ENCODE measurements at places on chromosomes 3 and 15.
A peak's percentile ranks its signal among the peaks of the same experiment; 100 is the strongest.

- DNase-seq: no peak
These were observed 172.5 kb downstream of the ABHD5 start for GRCh38 chr3:43862992-43863805.

DNA sequence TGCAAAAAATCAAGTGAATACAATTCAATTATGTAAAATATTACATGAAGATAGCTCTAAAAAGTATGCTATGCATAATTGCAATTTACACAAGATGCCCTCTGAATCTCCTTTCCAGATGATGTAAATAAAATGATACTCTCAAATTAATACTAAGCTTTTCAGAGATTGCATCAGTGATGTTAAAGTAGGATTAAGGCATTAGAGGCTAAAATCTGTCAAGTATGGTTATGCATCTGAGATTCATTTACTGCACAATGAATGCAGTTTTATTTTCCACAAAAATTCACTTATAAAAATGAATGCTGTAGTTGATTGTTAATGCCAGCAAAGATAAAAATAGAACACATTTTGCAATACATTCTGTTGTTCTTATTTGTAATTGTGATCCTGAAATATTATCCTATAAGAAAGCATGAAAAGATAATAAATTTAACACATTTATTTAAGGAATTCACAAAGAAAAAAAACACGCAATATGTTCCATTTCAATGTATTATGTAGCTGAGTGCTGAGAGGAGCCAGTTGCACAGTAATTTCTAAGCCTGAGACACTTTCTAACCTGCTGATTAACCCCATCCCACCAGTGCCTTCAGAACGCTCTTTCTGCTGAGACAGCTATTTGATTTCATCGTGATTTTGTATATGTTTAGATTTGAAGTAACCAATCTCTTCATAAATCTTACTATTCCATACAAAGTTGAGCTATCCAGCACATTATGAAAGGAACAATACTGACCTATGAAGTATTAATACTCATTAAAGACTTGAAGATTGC is 224.4 kb downstream of the CADM2 start:
- no peak for DNase-seq

DNA sequence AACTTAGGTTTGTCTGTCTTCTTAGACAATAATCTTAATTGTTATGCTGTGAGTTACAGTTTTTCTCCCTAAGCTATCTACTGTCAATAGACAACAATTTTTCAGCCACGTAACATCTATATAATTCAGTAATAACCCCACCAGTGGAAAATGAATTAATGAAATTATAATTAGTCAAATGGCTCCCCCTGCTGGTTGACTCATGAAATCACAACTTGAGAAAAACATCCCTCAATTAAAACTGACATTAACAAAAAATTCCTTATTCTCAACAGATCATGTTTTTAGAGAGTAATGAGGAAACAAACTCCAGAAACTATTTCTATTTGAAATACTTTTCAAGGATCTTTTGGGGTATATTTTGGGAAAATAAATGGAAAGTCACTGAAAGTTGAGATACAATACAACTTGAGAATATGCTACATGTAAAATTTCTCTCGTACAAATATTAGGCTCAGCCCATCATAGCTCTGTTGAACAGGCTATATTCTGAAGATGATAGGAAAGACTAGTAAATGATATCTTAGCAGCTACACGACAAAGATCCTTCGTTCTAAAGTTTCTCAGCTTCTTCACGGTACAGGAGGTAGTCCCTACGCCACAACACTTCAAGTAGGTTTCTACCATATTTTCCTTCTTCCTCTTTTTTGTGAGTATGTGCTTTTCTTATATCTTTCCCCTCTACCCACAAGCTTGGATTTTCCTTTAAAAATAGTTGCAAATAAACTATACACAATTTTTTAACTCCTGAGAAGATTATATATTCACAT is 20.7 kb downstream of the PPP1R2 start:
- no peak for DNase-seq

DNA sequence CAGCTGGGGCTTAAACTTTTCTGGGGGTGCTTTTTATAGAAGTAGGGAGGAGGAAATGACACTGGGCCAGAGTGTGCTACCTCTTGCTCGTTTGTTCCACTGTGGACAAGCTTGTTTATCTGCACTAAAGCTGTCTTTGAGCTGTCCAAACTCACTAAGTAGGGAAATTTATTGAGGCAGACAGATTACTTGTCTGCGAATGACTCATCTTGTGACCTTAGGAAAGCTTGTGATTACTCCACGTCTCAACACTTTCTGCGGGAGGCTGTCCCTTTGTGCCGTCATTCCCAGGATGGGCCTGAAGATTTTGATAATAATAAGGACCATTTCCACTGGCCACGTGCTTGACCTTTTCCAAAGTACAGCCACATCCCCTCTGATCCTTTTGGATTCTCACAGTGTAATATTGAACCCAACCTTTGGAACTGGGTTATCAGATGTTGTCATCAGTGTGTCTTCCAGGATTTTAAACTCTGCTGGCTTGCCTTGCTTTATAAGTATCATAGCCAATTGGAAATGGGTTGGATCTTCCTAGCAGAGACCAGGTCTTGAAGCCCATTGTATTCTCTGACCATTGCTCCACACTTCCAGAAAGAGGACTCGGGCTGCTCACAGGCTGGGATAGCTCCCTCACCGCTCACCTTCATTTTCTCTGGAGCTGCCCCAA is 84.7 kb downstream of the AGBL1 start:
- DNase-seq: no peak

DNA sequence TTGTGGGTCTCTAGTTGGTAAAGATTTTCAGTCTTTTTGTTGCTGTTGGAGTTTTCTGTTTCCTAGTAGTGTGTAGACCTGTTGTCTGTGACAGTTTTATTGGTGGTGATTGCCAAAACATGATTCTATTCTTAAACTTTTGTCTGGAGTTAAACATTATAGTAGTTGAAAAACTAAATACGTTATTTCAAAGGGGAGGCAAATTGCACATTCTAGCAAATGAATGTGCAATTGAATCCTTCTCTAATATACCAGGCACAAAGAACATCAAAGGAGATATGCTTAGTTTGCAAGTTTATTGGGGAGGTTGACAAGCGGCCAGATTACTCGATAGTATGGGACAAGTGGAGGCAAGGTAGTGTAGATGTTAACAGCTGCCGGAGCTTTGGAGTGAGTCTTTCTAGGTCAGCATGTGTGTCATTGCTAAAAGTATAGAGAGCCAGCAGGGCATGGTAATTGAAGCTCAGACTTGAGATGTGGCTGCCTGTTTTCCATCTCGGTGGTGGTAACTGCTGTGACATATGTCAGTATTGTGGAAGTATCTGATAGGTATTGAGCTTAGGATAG is 20.6 kb downstream of the CHD2 start:
- DNase-seq: no peak

DNA sequence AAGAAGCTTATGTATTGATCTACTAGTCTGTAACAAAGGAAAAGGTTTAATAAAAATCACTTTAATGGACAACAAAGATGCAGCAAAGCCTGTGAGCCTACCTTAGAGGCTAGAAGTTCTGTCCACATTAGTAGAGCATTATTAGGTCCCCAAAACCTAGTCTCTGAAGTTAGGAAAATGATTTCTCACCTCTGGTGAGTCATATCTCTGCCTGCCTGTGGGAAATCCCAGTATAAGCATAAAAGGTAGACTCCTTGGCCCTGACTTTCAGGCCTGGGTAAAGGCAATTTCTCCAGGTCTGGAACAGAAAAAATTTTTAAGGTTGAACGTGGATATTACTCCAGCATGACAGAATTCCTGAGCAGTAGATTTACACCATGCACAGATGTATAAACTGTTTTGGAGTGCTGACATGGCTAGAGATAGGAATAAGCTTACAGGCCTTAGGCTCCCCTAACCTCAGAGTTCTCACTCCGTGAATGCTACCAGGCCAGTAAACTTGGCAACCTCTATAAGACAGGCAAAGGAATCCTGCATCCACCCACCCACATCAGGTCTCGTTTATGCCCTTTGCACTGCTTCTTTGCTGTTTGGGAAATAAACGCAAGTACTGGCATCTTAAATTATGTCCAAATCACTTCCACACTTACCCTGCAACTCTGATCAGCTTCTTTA is 104.1 kb downstream of the SERPINI1 start:
- no peak for DNase-seq

- DNase-seq: no peak
These were observed 4.2 kb upstream of the RAB8B start for GRCh38 chr15:63185206-63185605.

GRCh38 chr15:65630760-65631159 is 9.0 kb downstream of the SLC24A1 start:
- DNase-seq: no peak

GRCh38 chr3:74866357-74867030 is 252.0 kb upstream of the CNTN3 start:
- DNase-seq: no peak

DNA sequence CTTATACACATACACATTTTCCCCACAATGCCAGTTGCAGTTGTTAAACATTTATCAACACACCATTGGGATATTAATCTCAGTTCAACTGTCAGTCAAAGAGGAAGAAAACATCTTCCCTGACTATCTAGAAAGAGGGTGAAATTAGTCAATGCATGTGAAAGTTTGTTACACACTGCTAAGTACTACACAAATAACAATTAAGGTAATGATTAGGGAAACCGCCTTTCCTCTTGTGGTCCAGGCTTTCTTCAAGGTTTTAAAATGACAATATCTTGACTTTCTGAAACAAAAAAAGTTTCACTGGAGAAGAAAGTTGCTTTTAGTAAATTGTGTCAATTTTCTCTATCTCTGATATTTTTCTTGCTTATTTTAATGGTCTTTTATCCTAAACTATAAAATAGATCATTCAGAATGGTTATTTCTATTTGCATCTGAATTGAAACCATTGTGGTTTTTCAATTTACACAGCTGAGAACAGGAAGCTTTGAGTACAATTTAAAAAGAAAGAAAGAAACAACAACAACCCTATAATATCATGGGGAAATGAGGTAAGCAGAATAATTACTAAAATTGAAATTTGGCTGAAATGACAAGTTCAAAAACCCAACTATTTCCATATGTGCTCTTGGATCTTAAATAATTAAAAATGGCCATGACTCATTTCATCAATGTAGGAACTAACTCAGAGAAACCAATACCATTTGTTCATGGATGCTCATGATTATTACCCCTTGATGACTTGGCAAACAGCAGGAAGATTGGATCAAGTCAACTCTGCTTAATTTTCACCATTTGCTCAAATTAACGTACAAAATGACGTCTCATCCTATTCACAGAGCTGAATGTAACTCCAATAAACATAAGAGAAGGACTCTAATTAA is 31.7 kb downstream of the GPR149 start:
- DNase-seq: no peak

GRCh38 chr3:17749705-17750293 is 7.4 kb upstream of the TBC1D5 start:
- DNase-seq: no peak

DNA sequence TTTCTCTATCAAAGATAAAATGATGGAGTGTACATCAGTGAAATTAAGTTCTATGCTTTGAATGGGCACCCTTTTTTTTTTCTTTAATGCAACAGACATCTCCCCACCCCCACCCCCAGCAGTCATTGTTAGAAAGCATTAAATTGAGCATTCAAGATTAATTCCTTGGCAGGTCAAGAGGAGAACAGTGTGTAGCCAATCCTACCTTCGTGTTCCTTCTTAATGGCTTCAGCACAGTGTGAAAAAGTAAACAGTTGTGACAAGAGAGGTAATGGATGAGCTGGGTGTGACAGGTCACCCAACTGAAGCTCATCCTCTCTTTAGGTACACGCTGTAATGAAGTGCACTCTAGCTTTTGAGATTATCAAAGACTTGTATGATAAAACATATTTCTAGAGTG is 198.5 kb upstream of the RARB start:
- DNase-seq: peak; percentile 16

GRCh38 chr3:161977063-161977462 is 480.5 kb downstream of the OTOL1 start:
- no peak for DNase-seq

DNA sequence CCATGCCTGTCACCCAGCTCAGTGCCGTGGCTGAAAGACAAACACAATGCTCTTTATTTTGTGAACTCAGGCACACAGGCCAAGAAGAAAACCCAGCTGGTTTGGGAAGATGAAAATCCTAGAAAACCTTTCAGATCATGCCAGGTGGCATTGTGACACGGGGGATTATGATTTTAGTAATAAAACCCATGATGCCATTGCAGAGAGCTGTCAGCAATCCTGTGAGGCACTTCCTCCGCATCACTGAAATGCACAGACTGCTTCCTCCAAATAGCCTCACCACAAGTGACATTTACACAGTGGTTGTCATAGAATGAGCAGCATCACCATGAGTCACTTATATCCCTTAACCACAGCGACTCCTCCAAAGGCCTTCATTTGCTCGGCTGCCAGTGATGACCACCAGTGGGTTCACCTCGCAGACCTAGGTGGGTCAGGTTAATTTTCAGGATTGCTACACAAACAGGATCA is 22.7 kb downstream of the ABHD6 start:
- no peak for DNase-seq

DNA sequence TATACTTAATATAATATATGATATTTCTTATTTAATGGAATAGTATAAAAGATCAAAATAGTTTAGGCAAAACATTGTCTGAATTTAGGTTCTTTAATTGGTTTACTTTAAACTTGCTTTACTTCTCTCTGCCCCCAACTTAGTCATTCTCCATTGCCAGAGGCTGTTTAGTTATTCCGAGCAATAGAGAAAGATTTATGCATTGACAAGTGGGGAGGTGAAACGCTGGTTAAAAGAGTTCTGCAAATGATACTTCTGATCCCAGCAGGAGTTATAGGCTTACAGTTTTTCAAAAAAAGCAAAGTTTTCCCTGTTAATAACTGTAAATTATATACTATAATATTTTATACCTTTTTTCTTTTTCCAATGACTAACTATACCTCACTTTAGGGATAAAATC is 145.4 kb downstream of the EPHA3 start:
- peak; percentile 22 for DNase-seq

GRCh38 chr3:42071904-42072812 is 19.0 kb upstream of the TRAK1 start:
- DNase-seq: peak; percentile 45

DNA sequence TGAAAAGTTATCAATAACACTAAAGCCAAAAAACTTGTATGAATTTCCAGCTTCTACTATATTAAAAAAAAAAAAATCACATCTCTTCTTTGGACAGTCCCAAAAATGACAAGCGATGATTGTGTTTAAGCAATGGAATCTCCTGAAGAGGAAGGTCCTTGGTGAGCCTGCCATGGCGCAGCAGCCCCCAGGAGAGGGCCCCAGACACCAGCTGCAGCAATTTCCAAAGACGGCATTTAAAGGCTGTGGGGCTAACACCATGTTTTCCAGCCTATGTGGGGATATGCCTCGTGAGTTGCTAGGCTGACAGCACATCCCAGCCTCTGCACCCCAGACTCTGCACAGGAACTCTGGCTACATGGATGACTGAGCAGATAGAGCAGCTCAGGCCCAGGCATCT is 14.7 kb downstream of the SKIC8 start:
- DNase-seq: peak; percentile 23

DNA sequence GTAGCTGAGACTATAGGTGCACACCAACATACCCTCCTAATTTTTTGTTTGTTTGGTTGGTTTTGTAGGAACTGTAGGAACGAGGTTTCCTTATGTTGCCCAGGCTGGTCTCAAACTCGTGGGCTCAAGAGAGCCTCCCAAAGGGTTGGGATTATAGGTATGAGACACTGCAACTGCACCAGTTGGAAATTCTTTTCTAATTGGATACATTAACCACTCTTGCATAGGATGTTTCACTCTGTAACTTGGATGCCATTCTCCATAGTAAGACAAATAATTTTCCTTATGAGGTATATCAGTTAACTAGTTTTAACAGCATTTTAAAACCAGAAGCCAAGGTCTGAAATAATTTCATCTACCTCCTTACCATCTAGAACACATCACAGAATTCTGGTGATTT is 6.7 kb upstream of the ALCAM start:
- no peak for DNase-seq

Data from HEK293T (cell line).